ENCODE measurements at places on chromosomes 4 and X. TPM values are rescaled to one million over a fixed set of nuclear protein-coding genes. Genes with fewer than 3 reads are reported as not detected.

The PTPN13 gene
- 0.84 TPM for total RNA-seq

DNA sequence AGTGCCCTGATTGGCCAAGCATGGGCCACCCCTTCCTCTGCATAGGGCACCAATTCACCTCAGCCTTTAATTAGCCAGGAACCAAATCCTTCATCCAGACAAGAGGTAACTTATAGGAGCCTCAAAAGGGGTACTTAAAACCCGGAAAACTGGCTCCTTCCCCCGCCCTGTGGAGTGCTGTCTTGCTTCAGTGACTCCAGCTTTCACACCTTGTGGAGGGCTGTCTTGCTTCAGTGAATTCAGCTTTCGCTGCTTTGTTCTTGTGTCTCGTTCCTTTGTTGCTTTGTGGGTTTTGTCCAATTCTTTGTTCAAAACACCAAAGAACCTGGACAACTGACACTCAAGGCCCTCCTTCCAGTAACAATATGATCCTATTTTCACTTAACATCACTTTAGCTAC lies 82.2 kb upstream of the FRG1 start:
- DNase-seq, result no peak

- no peak for DNase-seq
These were observed 174.4 kb downstream of the FHIP1A start for GRCh38 chr4:151583157-151583914.

DNA sequence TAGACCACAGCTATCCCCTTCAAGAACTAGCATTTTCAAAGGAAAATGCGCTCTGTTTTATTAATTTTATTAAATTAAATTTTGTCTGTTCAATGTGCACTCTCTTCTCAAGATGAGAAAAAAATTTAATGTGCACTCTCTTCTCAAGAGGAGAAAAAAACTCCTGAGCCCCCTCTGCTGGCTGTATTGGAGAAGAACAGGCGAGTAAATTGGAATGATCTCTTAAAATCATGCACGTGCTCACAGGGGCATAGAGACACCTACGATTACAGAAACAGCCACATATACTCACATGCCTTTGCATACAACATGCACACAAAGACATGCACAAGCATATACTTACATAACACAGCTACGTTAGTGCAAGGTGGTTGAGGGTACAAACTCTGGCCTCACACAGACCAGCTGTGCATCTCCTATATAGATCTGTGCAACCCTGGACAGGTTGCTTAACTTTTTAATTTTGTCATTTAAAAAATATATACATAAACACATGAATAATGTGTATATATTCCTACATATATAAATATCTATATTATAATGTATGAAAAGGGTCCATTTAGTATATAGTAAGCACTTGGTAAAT lies 176.2 kb upstream of the CXorf66 start:
- DNase-seq, result no peak

- no peak for DNase-seq
These were observed 29.2 kb downstream of the IGFBP7 start for GRCh38 chr4:57080781-57081650.

DNA sequence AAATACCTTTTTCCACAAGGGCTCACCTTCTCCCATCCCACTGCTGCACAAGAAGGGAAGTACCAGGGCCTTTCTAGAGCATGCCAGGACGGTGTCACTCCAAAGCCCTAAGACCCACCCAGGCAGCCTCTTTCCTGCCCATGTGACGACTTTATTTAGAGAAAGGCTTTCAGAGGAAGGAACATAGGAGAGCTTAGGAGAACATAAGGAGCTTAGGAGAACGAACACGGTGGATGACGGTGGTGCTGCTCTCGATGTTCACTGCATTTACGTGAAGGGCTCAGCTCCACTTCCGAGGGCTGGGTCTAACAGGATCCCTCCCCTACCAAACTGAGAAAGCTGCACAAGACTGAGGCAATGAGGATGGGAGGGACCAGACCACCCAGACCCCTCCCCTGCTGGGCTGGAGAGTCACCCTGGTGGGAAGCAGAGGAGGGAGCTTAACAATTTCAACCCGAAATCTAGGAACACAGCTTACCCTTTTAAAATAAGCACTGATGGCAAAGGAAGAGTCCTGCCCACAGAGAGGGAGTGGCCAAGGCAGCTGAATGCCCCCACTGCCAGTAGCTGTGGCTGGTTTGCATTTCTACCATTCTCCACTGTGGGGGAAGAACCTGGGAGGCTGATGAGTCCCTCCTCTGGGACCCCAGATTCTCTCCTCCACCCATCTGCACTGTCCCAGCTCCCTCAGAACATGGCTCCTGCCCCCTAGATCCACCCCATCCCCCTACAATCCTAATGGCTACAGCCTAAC lies 29.8 kb downstream of the ZFYVE28 start:
- no peak for DNase-seq

DNA sequence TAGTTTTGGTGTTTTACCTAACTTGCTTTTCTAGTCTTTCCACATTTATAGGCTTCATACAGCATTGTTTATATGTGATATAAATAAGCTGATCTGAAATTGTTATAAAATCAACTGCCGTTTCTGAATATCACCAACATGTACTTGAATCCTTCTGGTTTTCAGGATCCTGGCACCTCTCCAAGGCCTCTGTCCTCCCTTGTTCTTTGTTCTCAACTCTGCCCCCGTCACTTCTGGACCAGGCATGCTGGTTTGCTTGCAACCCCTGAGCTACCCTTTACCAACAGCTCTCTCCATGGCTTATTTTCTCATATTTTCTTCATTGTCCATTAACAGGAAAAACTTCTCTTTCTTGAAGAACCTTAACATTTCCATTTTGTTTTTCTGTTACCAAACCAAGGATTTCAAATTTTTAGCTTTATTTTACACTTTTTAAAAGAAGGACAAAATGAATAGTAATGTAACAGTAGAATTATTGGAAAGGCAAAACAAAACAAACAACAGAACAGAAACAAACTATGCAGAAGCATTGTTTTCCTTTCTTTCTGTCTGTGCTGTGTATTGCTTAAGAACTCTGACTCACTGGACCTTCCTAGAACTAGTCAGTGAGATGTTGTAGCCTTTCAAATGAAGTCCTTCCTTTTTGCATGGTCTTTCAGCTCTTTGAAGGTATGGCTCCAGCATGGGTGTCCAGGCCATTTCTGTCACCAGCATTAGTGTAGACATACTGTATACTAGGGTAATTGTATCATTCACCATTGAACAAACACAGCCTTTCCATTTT lies 44.8 kb downstream of the BANK1 start:
- no peak for DNase-seq

The BTK gene
- 1.8 TPM for total RNA-seq

The PABPC1L2B gene
- total RNA-seq, result not detected

The TRIM2 gene
- total RNA-seq, result 9.6 TPM

DNA sequence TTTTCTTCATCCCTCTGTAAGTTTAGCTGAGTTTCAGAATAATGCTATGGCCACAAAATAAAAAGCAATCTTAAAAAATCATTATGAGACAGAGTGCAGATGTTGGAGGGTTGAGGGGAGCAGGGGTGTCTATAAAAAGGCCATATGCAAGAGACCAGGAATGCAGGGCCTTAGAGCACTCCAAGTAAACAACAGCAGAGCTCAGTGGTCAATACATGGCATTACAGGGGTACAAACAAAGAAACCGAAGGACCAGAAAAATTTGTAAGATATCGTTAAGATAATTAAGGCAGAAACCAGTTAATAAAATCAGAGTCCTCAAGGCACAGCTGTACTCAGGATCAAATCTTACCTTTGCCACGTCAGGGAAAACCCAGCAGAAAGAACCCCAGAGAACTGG lies 28.4 kb upstream of the NDST3 start:
- no peak for DNase-seq
